Fibroblast of skin of abdomen (primary cell): ENCODE measurements at places on chromosomes 12 and 14.
A peak's percentile ranks its signal among the peaks of the same experiment; 100 is the strongest.

DNA sequence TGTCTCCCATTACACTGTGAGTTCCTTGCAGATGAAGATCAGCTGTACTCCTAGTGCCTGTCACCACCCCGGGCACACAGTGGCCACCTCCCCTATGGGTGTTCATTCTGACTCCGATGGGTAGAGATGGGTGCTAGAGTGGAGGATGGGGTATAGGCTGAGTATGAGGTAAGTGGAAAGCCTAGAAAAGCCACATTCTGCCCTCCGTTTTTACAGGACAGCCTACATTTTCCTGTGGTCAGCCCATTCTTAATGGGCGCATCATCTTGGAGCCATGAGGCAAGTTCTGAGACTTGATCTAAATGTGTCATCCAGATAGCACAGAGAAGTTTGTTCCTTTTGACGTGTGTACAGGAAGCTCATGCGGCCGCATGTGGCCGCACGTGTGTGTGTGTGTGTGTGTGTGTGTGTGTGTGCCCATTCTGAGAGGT is 166.7 kb upstream of the HIF1A start:
- DNase-seq = peak; percentile 93

GRCh38 chr12:122097584-122097926 is 19.0 kb downstream of the MLXIP start:
- DNase-seq = no peak

- DNase-seq = no peak
Observed at GRCh38 chr12:6792522-6793201, 3.3 kb downstream of the CD4 start.

- DNase-seq = peak; percentile 38
Observed at GRCh38 chr12:40672741-40673271, 19.4 kb upstream of the CNTN1 start.

GRCh38 chr12:5587711-5588121 is 155.8 kb downstream of the NTF3 start:
- DNase-seq = no peak

- peak; percentile 93 for DNase-seq
Observed at GRCh38 chr12:80553316-80553715, 109.3 kb downstream of the PTPRQ start.

GRCh38 chr14:65208548-65208947 is 106.2 kb upstream of the MAX start:
- DNase-seq = no peak

DNA sequence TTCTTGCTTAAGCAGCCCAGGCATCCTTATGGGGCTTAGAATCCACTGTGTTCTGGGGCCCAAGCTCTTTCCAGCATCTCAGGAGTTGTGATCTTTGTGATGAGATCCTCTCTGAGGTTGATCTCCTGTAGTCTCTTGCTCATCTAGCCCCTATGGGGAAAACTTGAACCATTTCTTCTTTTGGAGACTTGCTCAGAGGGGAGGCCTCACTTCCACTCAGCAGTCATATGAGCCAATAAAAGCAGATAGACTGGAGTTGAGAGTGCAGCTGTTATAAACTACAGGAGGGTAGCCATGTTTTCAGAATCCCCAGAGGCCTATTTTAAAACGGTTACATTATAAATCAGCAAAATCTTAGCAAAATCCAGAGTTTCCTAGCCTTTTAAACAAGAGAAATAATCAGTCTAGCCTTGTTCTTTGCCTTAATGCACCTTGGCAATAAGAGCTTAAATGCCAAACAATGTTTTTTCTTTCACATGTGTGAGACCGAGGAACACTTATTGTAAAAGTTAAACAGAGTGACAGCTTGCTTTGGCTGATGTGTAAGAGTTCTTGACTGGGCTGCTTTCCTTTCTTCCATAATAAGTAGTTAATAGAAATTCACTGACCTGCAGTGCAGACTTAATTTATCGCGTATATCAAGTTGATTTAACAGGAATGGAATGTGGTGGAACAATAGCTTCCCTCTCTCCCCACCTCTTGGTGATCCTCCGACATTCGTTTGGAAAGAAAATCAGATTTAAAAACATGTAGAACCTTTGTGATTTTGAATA is 168.3 kb downstream of the NEDD1 start:
- no peak for DNase-seq

DNA sequence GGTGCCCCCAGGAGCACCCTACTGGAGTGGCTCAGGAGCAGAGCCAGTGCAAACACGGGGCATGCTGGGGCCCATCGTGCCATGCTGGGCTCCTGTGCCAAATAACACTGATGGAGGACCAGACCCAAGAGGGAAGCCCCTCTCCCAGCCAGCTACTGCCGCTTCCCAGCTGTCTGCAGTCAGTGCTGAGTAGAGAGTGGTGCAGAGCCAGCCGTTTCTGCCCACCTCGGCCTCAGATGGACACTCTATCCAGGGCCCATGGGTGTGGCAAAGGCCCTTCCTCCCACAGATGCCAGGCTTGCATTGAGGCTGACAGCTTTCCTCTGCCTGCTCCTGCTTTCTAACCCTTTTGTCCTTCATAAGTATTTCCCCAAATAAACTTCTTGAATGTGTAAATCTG is 13.2 kb downstream of the CLBA1 start:
- DNase-seq = no peak

- no peak for DNase-seq
Observed at GRCh38 chr14:32212833-32213232, 9.8 kb upstream of the RNU6-8 start.

DNA sequence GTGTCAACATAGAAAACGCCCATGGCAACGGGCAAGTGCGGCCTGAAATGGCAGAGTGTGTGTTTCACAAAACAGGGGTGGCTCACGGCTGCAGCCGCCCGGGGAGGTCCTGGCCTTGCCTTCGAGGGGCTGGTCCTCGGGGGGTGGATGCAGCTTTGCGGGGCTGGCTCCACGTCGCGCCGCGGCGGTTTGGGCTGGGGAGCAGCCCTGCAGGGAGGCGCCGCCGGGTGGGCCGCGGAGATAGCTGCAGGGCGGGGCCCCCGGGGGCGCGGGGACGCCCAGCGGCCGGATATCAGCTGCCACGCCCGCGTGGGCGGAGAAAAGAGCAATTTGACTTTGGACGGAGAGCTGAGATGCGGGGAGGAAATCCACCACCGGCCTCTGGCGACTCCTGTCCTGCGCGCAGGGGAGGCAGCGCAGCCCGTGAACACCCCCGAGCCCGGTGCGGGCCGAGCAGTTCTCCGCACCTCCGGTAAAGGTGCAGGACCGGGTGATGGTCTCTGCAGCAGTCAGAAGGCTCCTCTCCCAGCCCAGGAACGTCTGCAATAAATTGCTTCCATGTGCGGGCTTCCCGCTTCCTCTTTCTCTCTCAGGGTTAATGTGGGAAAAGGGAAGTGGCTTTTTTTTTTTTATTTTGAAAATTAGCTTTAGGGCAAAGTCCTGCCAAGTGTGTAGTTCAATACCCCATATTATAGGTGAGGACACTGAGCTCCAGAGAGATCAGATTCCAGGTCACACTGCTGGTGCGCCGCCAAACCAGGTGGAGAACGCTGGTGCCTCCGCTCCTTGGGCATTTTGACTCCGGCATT is 110.5 kb downstream of the ARF6 start:
- peak; percentile 50 for DNase-seq

DNA sequence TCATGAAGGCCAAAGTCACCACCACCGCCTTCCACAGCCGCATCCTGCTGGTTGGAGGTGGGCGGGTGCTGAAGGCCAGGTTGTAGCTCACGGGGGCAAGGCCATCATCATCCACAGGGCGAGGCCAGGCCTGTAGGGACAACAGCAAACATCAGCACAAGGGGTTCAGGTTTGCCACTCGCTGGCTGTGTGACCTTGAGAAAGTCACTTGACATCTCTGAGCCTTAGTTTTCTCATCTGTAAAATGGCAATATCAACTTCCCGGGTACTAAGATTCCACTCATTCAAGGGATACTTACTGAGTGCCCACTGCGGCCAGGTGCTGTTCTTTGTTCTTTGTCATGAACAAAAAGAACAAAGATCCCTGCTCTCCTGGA is 6.1 kb downstream of the ABCB9 start:
- DNase-seq = no peak

DNA sequence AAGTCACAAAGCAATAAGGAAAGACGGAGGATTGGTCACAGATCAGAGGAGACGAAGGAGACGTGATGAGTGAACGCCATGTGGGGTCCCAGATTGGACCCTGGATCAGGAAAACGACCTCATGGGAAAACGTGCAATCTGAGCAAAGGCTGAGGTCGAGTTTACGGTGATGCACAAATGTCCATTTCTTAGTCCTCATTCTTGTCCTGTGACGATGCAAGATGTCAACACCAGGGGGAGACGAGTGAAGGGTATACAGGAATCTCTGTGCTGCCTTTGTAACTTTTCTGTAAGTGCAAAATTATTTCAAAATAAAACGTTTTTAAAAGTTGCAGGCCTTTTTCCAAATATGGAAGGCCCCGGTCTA is 329.8 kb downstream of the MED13L start:
- no peak for DNase-seq

- DNase-seq = no peak
Observed at GRCh38 chr12:56728139-56728861, 3.2 kb upstream of the NACA start.

GRCh38 chr12:19778172-19778571 is 338.9 kb downstream of the AEBP2 start:
- peak; percentile 51 for DNase-seq

DNA sequence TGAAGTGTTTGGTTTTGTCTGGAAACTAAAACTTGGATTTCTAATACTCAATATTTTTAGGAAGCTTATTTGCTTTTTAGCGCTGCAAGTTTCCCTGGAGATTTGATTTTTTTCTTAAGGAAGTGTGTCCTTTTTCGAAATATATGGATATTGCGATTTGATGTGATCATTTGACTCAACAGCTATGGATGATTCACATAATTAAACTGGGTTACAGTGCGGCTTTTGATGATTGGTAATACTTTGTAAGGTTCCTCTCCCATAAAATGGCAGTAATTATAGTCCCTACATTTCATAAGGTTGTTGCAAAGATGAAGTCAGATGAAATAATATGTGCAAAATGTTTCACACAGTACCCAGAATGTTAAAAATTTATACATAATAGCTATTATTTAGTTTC is 13.1 kb downstream of the LDHB start:
- DNase-seq = no peak

- DNase-seq = peak; percentile 37
Observed at GRCh38 chr12:124111006-124111405, 138.0 kb downstream of the ZNF664 start.

DNA sequence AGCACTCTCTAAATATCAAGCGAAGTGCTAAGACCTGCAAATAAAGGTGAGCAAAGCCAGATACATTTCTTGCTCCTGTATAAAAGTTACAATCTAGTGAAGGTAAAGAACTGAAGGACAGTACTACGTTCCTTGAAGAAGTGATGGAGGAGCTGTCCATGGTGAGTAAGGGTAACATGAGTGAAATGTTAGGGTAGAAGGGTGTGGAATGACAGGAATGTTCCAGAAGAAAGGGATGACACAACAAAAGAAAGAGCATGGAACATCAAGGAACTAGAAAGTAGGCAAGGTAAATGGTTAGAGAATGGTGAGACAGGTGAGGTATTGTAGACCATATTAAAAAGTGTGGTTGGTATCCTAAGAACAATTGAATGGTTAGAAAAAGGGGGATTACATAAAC is 272.4 kb downstream of the ACSS3 start:
- DNase-seq = peak; percentile 2

GRCh38 chr12:47757364-47757839 is 1.3 kb downstream of the RAPGEF3 start:
- no peak for DNase-seq

DNA sequence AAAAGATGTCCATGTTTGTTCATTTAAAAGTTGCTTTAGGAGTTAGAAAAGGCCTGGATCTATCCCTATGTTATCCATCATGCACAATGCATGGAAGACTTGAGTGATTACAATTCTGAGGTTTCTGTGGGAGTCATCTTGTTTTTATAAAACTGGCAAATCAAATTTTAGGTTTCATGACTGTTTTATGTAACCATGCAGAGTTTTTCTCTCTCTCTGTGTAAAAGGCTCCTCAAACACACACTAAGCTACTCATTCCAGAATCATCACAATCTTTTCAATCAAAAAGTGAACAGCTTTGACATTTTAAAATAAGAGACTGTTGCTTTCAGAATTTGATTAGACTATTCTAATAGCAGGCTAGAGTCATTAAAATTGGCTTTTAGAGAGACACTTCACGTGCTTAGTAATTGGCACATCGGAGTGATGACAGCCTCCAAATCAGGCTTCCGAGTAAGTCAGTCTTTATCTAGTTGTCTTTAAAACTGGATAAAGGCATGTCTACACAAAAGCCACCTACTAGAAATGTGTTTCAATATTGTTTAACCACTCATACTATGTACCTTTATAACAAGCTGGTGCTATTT is 31.9 kb downstream of the PRICKLE1 start:
- no peak for DNase-seq

- DNase-seq = peak; percentile 85
Observed at GRCh38 chr14:51507906-51508511, 143.7 kb upstream of the FRMD6 start.

- no peak for DNase-seq
Observed at GRCh38 chr12:51531284-51531977, 59.6 kb upstream of the SCN8A start.

- no peak for DNase-seq
Observed at GRCh38 chr14:71967704-71968103, 35.5 kb downstream of the RGS6 start.

DNA sequence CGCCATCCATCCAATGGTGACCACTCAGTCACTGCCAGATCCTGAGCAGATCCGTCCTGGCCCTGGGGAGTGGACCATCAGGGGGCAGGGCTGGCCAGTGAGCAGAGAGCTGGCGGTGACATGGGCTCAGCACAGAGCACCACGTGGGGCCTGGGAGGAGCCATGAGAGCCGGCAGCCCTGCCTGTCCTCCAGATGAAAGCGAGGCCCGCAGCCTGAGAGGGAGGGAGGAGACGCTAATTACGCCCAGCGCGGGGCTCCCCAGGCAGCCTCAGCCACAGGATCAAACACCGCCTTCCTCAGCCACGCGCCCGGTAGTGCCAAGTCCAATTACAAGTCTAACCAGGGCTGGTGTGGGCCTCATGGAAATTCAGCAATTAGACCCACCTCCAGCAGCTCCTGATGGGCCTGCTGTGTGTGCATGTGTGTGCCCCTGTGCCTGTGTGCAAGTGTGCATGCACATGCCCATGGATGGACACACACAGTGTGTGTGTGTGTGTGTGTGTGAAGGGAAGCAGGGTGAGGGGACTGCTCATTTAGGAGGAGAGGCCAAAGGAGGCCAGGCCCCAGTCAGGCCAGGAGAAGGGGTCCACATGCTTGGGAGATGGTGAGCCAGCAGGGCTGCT is 68.0 kb downstream of the KIF26A start:
- DNase-seq = no peak
